ENCODE measurements at places on chromosomes 7 and 10.
A peak's percentile ranks its signal among the peaks of the same experiment; 100 is the strongest.

GRCh38 chr10:63064706-63065105, 68.4 kb upstream of the NRBF2 start:
- DNase-seq, result no peak

GRCh38 chr7:85528581-85528980, 341.7 kb upstream of the SEMA3D start:
- no peak for DNase-seq

GRCh38 chr10:102408131-102408727, 10.4 kb downstream of the PSD start:
- no peak for DNase-seq

DNA sequence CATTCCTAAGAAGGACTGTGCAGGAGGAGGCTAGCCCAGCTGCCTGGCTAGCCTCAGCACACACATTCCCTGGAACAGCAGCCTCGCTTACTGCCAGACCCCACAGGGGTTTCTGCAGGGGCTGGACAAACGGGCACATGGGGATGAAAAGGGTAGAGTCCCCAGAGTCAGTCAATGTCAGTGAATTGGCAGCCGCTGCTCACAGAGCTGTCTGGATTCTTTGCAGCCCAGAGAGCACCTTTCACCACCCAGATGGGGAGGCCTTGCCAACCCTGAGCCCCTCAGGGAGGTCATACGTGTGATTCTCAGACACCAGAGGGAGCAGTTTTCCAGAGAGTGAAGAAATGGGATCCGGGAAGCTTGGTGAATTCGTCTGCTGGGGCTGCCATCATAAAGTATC, 143.3 kb downstream of the KCNMA1 start:
- no peak for DNase-seq

DNA sequence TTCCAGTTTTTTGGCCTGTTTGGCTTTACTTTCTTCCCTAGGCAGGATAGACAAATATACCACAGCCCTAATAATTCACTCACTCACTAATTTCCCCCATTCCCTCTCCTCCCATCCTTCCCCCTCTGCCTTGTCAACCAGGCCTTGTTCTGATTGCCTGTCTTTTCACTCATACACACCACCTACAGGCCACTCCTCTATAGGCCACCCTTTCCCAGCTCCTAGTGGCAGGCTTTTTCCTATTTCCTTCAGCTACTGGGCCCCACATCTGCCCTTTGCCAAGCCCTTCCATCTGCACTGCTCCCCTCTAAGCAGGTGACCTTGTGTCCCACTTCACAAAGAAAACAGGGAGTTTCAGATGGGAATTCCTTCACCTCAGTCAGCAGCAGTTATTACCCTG, 59.8 kb upstream of the MSRB2 start:
- no peak for DNase-seq

DNA sequence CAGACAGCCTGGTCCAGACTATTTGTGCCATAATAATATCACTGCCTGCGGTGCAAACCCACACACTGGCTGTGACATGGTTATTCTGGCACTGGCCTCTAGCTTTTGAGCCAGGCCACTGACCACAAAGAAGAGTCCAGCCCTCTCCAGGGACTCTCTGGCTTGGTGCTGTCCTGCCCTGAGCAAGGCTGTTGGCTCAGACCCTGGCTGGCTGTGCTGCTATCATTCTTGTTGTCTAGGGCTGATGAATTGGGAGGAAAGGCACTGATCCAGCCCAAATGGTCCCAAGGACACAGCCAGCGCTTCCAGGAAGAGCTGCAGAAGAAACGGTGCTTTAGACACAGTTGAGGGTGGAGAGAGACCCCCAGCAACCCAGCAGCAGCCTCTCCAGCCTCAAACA, 80.8 kb downstream of the TMEM130 start:
- DNase-seq, result no peak

- no peak for DNase-seq
Measured at GRCh38 chr10:3036155-3037021, 31.0 kb upstream of the PFKP start.

GRCh38 chr7:132249256-132249971, 326.9 kb downstream of the PLXNA4 start:
- DNase-seq, result no peak

DNA sequence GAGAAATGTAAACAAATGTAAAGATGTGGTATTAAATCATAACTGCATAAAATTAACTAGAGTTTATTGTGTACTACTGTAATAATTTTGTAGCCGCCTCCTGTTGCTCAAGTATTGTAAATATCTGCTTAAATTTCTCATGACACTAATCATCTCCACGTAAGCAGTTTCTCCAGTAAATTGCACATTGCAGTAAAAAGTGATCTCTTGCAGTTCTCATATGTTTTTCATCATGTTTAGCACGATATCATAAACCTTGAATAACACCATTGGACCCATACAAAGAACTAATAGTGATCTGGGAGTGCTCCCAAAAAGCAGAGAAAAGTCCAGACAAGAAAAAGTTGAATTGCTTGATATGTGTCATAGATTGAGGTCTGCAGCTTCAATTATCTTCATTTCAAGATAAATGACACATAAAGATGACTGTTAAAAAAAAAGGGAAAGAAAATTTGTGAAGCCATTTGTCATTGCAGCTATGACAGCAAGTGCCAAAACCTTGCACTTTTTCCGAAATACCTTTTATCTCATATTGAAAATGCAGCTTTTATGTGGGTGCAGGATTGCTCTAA, 15.3 kb downstream of the LIPA start:
- peak; percentile 86 for DNase-seq

DNA sequence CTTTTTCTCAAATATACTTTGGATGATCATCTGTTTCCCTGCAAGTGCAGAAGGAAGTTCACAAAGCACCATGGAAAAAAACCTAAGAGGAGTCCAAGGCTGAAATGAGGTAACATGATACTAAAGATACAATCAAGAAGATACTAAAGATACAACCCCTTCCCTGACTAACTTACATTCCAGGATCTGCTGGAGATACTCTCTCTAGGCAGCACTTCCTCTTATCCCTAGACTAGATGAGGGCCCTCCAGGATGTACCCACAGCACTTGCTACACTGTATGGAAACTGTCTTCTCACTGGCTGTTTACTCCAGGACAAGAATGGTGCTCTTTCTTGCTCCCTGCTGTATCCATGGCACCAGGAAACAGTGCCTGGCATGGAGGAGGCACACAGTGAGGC, 116.4 kb upstream of the NFE2L3 start:
- no peak for DNase-seq

- no peak for DNase-seq
Measured at GRCh38 chr7:32025381-32026082, 44.7 kb downstream of the PDE1C start.

- DNase-seq, result no peak
Measured at GRCh38 chr7:44098092-44099068, 5.8 kb upstream of the AEBP1 start.

DNA sequence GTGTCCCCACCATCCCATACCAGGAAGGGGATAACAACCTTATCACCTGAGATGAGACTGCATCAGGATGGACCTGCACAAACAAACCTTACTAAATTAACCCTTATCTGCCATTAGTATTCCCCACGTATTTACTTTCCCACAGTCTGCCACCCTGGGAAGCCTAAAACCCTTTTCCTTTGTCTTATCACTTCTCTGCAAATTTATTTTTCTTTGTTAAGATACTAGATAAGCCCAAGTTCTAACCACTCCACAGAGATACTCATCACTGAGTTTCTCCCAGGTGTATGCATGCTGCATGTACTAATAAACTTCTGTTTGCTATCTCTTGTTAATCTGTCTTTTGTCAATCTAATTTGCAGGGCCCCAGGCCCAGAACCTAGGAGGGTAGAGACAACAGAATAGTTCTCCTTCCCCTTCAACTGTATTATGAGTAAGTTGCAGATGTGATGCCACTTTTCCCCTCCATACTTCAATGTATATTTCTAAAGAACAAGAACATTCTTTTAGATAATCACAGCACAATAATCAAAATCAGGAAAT, 66.0 kb downstream of the ELMO1 start:
- no peak for DNase-seq

DNA sequence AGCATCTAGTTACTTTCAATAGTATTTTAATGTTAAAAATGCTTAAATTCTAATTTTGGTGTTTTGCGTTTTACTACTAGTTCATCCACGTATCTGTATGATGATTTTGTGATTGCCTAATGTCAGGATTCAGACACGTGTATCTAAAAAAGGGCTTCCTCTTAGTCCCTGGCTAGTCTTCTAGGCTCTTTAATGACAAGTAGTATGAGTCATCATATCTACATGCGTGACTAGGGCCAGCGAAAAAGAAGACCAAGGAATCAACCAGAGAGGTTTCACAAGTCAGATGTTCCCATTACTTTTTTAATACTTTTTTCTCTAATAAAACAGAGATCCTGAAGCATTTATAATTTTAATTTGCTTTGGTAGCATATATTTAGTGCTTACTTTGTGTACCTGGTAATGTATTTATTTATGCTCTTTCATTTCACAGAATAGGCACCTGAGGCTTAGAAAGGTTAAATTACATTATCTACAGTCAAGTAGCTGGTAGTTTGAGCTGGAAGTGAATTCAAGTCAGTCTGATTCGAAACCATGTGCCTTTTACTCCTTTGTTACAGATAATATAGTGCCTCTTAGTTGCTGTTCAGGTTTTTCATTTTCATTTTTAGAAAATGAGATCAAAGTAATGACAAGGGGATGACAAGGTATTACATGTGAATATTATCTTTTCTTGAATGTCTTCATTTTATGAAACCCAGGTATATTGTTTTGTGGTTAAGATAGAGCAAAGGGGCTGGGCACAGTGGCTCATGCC, 140.3 kb downstream of the FOXP2 start:
- DNase-seq, result no peak

- no peak for DNase-seq
Measured at GRCh38 chr10:127386606-127387327, 162.3 kb upstream of the NPS start.

- peak; percentile 26 for DNase-seq
Measured at GRCh38 chr10:19857876-19858275, 41.6 kb downstream of the PLXDC2 start.

- no peak for DNase-seq
Measured at GRCh38 chr10:69624245-69624786, 5.7 kb upstream of the FAM241B start.

- DNase-seq, result no peak
Measured at GRCh38 chr10:94315024-94315451, 47.7 kb downstream of the NOC3L start.

DNA sequence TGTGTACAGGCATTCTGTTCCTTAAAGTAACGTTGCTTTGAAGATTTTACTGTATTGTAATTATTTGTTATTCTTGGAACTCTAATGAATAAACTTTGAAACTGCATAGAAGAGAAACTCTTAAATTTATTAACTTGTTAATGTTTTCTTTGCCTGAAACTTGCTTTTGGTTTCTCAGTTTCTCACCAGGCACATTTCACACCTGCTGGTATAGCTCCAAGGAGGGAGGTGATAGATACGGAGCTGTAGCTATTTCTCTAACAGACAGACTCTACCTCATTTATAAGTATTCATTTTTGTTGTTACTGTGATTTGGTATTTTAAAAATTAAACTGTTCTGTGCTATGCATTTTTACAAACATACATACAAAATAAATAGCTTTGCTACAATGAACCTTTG, 32.7 kb downstream of the R3HCC1L start:
- DNase-seq, result no peak

DNA sequence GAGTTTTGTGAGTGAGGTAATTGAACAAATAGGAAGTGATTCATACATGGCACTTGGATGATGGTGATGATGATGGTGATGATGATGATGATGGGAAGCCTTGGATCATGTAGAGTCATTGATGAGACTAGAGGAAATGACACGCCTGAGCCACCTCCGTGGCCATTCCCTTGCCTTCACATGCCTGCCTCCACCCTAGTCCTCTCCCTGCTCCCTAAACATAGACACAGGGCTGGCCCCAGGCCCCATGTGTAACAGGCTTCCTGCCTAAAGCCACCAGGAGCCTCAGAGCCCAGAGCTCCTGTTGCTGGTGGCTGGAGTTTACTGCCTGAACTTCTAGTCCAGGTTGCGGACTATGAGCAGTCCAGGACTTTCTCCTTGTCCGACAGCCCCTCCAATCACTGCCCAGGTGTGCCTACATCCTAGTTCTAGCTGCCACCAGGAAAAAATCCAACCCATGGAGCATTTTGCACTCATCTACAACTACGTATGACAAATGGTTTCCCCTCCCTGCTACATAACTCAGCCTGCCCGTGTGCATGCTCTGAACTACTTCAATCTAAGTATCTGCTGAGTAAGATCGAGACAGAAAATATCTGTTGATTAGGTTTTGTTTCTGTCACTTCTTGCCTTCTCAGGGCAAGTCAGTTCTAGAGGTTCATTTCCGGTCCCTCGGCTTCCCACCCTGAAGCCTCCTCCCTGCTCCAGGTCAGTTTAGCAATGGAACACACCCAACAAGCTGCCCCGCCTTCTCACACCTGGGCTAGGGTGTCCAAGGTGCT, 35.5 kb upstream of the KDM7A start:
- DNase-seq, result no peak

- DNase-seq, result no peak
Measured at GRCh38 chr10:92894081-92894655, 45.8 kb downstream of the EXOC6 start.

DNA sequence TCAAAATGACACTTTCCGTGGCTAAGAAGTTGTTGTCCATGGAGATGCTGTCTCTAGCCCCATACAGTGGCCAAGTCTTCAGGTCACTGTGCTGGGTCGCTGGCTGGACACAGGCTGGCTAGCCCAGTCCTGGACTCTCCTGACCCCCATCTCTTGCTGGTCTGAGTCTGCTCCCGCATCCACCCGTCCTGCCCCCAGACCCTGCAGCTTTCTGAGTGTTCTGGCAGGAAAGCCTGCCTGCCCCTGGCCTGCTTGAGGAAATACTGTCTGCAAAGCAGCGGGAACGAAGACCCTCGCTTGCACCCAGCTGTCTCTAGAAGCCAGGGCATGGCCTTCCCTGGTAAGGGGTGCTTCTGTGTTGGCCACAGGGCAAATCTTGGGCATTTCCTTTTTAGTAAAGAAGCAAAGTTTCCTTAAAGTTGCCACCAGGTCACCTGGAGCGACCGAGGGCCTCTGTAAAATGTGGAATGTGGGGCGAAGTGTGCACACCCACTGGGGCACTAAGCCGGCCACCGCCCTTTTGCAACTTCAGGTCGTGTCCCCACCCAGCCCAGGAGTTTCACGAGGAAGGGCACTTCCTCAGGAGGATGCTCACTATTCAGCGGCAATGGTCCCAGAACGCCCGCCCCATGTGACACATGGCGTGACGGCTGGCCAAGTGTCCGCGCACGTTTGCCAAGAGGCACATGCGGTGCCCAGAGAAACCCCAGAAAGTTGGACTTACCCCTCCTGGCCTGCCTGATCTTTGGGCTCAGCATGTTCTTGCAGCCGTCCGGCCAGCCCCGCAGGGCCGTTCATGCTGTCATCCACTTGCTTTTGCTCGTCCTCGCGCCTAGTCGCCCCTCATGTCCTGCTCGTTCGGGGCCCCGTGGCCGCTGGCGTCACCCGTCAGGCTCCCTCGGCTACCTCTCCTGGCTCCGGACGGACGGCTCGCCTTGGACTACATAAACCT, 558 bp downstream of the ARHGAP22 start:
- DNase-seq, result no peak

- DNase-seq, result no peak
Measured at GRCh38 chr7:5420881-5421713, 2.5 kb downstream of the TNRC18 start.

GRCh38 chr7:102223184-102223583, 63.5 kb upstream of the SH2B2 start:
- DNase-seq, result no peak

GRCh38 chr10:28841625-28842024, 164.3 kb downstream of the BAMBI start:
- no peak for DNase-seq

Measured in skin of body (tissue), 3 donors.